ENCODE measurements at places on chromosomes 1 and 21.

- peak; percentile 57 for DNase-seq
Observed at GRCh38 chr1:2231532-2232254, 3.6 kb downstream of the SKI start.

- DNase-seq = no peak
Observed at GRCh38 chr1:87940421-87940820, 611.7 kb downstream of the LMO4 start.

DNA sequence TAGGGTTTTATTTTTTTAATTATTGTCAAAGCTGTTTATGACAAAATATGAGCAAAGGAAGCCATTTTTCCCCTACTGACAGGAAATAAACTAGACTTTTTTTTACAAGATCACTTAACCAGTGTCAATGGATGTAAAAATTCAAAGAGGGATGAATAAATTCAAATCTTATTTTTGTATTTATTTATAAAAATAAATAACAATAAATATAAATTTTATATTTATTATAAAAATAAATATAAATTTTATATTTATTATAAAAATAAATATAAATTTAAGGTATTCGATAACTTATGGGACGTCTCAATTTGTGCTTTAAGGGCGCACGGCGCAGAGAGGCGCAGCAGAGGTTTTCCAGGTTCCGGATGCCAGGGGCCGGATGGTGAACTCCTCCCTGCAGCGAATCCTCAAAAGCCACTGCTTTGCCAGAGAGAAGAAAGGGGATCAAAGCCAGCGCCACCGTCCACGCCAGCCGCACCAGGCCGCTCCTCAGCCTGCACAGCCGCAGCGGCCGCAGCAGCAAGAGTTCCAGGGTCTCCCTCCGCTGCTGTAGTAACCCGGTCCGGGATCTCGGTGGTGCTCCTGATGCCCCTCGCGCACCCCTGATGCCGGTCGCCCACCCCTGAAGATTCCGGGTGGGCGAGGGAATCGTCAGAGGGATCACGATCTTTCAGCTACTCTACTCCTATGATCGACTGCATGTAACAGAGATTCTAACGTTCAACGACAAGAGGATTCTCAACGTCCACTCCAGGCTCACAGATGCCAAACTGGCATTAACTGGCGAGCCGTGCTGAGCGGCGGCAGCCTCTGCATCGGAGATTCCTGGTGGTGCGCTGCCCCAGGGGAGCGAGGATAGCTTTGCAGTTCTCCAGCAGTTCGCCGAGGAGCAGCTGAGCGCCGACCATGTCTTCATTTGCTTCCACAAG, 28.5 kb upstream of the RLF start:
- DNase-seq = no peak

DNA sequence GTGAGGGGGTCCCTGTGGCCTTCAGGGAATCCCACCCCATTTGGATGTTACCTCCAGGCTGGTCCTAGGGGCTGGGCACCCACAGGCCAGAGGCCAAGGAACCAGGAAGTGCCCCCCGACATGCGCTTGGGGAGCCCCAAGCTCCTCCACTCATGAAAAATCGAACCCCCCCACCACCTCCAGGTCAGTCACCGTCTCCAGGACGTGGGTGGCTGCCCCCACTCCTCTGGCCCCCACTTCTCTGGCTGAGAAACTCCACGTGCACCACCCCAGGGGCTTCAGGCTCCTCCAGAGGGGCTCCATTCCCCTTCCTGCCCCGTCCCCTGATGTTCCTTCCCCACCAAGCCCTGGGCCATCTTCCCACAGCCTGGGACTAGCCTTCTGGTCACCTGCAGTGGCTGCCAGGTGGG, 30.5 kb upstream of the POFUT2 start:
- DNase-seq = no peak
